Kasumi-1 (cell line): ENCODE measurements at places on chromosomes 11 and 22.

DNA sequence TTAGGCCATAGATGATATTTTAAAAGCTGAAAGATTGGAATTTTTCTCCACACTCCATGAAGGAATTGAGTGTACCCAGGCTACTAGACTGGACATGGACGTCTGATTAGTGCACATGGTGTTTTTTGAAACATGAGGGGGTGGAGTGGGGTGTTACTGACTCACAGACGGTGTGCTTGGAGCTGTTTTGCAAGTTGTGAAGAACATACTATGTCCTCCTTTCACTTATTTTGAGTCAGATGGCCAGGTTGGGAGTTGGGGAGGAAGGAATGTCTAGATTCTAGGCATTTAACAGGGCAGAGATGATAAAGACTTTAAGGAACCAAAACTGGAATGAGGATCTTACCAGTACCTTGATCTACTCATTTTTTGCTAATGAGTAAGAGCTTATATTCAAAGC is 158.1 kb upstream of the MTNR1B start:
- no peak for DNase-seq

- DNase-seq, result peak; percentile 3
Observed at GRCh38 chr11:28674433-28675103, 566.4 kb downstream of the METTL15 start.

DNA sequence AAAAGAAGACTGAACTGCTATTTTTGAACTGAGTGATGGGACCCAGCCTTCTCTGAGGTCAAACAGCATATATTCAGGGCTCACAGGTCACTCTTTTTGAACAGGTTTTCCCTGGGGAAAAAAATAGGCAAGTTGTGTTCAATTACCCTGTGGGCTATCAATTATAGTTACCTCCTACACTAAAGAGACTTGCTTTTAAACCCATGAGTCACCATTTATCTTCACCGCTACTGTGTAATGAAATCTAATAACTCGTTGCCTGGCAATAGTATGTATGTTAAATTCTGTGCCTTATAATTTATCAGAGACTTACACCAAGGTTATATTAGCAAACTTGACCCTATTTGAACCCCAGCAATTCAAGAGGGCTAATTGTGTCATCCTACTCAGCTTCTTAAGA is 98.5 kb downstream of the CYP2R1 start:
- DNase-seq, result no peak

DNA sequence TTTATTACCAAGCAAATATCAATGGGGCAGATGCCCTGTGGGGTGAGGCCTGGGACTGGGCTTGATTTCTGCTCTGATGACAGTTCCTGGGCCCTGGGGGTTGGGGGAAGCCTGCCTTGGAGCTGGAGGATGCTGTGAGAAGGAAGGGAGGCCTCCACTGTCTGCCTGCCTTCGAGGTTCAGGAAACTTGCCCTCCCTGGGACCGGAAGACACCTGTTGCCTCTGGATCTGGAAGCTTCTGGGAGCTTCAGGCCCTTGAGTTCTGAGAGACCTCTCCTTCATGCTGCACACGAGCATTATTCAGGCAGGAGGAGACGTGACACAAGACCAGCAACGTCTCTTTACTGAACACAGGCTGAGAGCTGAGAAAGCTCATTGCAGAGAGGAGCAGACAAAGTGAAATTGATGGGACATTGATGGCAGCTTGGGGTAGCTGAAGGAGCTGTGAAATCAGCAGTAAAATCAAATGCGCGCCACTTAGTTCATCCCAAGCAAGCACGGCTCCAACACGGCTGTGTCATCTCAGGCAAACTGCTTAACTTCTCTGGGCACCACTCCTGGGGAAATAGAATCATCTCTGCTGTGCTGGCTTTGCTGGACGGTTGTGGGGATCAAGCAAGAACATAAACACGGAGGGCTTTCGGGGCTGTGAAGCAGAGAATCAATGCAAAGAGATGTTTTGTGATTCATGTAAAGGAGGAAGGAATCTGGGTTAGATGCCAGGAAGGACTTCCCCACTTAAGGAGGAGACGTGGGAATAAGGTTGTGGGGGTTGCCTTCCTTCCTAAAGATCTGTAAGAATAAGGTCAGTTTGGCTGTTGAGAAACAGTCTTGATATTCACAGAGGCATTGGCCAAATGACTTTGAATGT is 64.5 kb downstream of the TP53I11 start:
- no peak for DNase-seq

- peak; percentile 47 for DNase-seq
Observed at GRCh38 chr11:30617762-30618161, 31.6 kb upstream of the MPPED2 start.

DNA sequence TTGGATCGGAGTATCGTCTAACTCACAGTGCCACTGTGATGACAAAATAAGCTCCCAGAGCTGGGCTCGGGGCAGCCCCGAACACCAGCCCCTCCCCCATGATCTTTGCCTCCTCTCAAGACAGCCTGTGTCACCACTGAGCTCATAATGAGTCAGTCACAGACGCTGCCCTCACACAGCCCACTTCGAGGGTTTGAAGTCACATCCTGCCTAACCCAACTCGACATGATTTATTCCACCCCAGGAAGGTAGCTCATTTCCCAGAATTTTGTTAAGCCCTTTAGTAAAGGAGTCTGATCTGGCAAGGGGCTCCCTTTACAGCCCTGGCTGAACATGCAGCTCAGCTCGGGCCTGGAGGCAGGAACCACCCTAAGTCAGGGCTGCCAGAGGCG is 22.8 kb downstream of the MYH9 start:
- DNase-seq, result peak; percentile 30

- DNase-seq, result no peak
Observed at GRCh38 chr11:19955660-19956059, 204.6 kb downstream of the DBX1 start.

GRCh38 chr11:108601150-108601549 is 7.6 kb upstream of the EXPH5 start:
- DNase-seq, result no peak

GRCh38 chr22:32127904-32128303 is 31.2 kb downstream of the C22orf42 start:
- no peak for DNase-seq

DNA sequence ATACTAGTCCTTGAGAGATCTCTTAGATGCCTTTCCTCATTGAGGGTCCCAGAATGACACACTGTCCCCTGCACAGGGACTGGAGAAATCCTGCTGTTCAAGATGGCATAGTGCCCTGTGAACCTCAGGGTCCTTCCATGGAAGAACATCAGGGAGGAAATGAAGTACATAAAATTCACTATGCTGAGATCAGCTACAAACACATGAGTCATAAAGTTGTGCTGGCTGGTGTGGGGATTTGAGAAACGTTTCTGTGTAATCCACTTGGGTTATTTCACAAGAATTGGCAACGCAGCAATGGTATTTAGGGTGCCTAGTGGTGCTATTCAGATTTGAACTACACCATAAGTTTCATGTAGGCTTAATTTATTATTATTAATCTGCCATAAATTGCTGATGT is 174.4 kb downstream of the MAML2 start:
- DNase-seq, result no peak

GRCh38 chr11:61126256-61126655 is 24.0 kb downstream of the CD5 start:
- DNase-seq, result no peak
